ENCODE measurements at places on chromosomes 2 and 18.

DNA sequence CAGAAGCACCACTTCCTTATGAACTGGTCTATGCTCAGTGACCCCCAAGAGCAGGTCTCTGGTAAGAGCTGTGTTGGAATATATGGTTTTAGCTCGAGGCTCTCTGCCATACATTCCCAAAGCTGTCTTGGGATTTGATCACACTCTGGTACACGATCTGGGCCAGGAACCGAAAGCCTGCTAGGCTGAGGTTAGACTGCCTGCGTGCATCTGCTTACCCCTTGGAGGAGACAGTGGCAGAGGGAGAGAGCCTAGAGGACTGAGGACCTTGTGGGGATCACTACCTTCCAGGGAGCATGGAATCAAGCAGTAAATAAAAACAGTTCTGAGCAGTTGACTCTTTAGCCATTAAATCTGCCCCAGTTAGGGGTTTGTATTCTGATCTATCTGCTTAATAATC is 63.7 kb downstream of the ZNF532 start:
- DNase-seq, result no peak

GRCh38 chr2:30730736-30731647 is 76.3 kb downstream of the CAPN13 start:
- no peak for DNase-seq

DNA sequence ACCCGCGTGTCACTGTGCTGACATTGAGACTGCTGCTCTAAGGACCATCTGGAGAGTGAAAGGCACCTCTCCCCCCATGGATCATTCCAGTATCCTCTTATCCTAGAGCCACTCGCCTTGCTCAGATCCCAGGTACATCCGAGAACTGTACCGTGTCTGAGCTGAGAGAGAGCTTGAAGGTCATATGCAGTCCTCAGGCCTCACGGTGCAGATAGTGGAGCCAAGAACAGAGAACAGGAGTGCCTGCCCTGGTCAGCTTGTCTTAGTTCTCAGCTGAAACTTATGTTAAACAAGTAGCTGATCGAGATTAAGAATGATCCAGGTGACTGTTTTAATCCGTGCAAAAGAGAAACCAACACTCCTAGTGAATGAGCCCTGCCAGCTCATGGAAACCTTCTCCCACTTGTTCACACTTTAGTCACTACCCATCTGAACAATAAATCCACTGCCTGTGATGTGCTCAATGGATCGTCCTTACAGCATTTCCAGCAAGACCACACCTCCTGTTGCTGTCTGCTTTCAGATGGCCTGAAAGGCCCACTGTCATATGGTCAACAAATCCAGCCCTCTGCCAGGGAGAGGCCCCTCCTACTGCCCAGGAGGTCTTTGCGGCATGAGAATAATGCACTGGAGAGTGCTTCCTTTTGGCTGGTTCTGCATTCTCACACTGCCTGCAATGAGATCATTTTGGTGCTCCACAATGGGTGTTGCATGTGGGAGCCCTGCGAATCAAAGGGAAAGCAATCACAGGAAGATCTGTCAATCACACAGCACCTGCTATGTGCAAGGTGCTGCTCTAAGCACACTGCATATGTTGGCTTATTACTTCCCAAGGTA is 43.7 kb upstream of the APCDD1 start:
- DNase-seq, result no peak

DNA sequence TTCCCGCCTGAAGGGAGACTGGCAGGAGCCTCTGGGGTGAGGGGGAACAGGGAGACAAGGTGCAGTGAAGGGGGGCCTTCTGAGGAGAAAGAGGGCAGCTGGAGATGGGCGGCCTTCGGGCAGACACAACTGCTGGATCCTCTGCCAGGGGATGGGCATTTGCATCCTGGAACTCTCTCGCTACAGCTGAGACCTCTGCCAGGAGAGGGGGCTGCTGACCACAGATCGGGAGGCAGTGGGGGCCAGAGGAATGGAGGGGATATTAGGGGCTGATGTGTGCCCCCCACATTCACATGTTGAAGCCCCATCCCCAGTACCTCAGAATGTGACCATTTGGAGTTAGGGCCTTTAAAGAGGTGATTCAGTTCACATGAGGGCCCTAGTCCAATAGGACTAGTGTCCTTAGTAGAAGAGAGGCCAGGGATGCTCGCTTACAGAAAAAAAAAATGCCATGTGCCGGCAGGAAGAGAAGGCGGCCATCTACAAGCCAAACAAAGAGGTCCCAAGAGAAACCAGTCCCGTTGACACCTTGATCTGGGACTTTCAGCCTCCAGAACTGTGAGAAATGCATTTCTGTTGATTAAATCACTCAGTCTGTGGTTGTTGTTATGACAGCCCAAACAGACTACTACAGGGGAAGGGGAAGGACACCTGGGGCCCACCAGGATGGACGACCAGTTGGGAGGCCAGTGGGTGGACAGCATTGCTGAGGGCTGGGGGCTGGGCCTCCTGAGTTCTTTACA is 50.0 kb downstream of the TRABD2A start:
- no peak for DNase-seq

DNA sequence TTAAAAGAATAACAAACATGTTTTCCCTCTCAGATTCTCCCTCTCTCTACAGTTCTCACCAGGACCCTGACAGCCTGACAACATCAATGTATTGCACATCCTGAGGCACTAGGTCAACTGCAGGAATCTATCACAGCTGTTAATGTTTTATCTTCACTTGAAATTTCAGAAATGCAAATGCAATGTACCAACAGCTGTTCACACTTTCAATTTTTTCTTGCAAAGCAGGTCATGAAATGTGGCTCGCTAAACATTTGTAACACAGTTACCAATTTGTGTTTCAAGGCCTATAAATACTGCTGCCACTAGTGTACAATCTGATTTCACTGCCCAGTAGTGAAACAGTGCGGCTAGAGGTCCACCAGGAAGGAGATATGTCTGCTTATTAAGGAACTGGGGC is 147.8 kb downstream of the EXOC6B start:
- no peak for DNase-seq

DNA sequence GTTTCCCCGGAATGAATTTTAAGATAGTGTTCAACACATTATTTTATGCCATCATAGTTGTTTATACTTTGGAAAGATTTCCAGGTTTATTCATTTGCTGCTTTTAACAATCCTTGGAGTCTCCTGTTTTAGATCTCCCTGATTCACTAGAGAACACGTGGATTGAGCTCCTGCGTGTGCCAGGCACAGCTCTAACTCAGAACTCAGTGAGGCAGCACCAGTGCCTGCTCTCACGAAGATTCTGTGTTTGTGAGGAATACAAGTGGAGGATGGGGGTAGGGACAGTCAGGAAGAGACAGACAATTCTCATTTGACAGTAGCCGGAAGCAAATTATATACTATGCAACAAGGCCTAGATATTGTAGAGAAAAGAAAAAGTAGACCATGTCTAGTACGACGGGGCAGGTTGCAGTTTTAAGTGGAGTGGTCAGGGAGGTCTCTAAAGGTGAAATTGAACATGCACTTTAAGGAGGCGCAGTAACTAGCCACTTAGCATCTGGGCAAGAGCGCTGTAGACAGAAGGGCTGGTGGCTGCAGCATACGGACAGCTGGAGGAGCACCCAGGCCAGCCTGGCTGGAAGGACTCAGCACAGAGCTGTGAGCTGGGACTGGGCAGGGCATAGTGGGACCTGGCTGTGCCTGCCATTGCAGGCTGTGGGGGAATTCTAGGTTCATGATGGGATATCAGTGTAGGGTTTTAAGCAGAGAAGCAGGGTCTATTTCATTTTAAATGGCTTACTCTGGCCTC is 24.3 kb downstream of the RNF144A start:
- DNase-seq, result no peak

GRCh38 chr2:217625557-217626169 is 377.1 kb downstream of the TNS1 start:
- DNase-seq, result no peak

GRCh38 chr18:61589053-61589723 is 256.0 kb downstream of the CDH20 start:
- DNase-seq, result no peak

DNA sequence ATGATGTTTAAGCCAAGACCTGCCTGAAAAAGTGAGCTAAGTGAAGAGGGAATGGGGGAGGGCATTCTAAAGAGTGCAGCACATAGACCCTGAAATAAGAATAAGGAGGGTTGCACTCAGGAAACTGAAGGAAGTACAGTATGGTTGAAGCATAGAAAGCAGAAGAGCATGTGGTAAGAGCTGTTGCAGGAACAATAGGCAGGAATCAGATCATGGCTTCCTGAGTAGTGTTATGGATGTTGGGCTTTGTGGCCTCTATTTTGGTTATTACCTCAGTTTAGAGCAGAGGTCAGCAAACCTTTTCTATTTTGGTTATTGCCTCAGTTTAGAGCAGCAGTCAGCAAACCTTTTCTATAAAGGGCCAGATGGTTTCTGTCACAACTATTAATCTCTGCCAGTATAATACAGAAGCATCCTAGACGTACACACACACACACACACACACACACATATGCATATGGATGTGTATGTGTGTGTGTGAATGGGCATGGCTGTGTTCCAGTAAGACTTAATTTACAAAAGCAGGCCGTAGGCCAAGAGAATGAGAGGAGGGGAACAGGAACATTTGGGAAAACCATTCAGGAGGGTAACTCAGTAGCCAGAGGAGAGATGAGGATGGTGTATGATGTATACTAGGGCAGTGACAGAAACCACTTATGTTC is 91.1 kb upstream of the MYO3B start:
- DNase-seq, result no peak

GRCh38 chr2:205283736-205284270 is 398.5 kb upstream of the NRP2 start:
- DNase-seq, result no peak

DNA sequence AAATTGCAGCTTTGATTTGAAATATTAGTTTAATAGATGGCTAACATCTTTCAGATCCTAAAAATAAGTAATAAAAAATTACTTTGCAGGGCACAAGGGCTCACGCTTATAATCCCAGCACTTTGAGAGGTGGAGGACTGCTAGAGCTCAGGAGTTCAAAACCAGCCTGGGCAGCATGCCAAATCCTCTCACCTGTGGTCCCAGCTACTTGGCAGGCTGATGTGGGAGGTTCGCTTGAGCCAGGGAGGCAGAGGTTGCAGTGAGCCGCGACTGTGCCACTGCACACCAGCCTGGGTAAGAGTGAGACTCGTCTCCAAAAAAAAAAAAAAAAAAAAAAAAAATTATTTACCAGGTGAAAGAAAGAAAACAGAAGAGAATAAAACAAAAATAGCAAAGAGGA is 449.8 kb downstream of the NRXN1 start:
- no peak for DNase-seq

GRCh38 chr18:79697976-79698375 is 18.4 kb downstream of the CTDP1 start:
- no peak for DNase-seq

- DNase-seq, result no peak
Measured at GRCh38 chr2:146776596-146776995, 1068.2 kb upstream of the ACVR2A start.

GRCh38 chr2:233354971-233355574 is 779 bp downstream of the DGKD start:
- no peak for DNase-seq

DNA sequence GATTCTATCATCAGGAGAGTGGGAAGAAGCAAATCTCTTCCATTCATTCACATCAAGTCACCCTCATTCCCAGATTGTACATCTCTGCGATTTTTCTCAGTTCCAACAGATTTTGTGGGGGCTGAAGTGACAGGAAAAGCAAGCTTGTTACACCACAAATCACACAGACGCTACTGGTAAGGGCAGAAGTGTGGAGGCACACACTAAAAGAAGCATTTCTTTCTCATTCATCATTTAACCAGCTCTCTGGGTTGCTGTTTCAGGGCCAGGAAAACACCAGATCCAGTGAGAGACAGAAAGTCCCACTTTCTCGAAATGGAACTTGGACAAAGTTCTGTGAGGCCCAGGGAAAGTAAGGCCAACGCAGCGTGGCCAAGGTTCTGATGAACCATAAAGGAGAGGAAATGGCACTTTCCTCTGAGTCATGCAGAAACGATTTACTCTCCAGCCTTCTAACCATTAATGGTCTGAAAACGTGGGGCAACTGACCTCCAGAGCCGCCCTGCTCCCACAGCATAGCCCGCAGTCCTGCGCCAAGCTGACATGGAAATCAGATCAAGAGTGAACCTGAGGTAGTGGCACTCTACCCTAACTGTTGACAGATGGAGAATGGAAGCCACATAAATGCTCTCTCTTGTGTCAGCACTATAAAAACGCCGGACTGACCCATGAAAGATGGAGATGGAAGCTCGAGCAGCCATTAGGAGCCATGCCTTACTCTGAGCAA is 191.0 kb downstream of the C1D start:
- no peak for DNase-seq

GRCh38 chr2:25078170-25079049 is 36.5 kb downstream of the EFR3B start:
- no peak for DNase-seq

- no peak for DNase-seq
Measured at GRCh38 chr2:121284463-121285449, at the start of gene TFCP2L1. Gene TFCP2L1 (minus strand): TSS chr2:121285202. CDS start chr2:121285109, 93 bp downstream.

GRCh38 chr2:55247025-55247424 is 14.5 kb downstream of the RPS27A start:
- no peak for DNase-seq

GRCh38 chr2:227033471-227034148 is 130.4 kb downstream of the COL4A4 start:
- DNase-seq, result peak; percentile 14

DNA sequence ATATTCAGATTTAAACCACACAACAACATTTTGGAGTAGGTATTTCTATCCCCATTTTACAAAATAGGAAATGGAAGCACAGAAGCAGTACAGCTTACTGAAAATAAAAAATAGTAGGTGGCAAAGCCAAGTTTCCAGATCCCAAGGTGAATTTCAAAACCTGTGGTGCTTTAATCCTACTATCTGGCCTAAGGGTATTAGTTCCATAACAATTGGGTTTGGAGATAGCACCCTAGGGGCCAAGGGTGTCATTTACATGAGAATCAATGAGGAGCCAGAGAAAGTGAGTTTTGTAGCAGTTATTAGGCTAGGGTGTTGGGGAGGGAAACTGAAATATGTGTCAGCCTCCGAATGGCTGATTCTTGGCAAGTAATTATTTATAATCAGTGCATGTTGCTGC is 24.9 kb downstream of the OSBPL6 start:
- no peak for DNase-seq

DNA sequence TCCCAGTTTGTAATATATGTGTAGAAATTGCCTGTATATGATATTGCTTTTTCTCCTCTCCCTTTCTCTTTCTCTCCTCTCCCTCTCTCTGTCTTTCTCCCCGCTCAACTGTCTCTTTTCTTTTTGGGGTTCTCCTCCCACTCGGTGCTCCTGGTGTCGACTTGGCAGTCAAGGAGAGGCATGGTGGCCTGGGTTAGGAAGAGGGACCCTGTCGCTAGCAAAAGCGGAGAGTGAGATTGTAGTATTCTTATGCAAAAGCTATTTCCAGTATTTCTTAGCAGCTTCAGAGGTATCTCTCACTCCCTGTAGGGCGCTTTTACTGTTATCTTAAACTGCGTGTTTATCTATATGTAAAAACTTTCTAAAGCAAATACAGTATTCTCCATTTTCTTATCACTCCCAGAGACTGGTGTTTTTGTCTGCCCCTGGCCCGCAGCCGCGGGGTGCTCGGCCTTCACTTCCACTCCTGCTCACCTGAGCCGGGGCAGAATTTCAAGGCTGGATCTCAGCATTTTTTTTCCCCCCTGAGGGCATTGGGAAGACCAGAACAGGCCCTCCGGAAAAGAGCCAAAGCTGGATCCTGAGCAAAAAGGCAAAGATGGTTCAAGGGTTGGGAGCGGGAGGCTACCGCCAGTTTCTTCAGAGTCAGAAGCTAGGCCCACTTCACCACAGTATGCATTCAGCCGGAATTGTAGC is 4.3 kb downstream of the SIX3 start:
- no peak for DNase-seq
